CD4-positive, alpha-beta memory T cell (primary cell): ENCODE measurements at places on chromosomes 12 and 14.

DNA sequence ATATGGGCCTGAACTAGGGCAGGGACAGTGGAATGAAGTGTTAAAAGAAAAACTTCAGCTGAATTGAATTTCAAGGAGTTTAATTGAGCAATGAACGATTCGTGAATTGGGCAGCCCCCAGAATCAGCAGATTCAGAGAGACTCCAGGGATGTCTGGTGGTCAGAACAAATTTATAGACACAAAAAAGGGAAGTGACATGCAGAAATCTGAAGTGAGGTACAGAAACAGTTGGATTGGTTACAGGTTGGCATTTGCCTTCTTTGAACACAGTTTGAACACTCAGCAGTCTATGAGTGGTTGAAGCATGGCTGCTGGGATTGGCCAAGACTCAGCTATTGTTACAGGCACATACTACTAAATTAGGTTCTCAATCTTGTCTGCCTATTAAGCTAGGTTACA, 9.7 kb upstream of the TBPL2 start:
- DNase-seq: no peak

- DNase-seq: no peak
Measured at GRCh38 chr12:99983456-99984258, 1.1 kb downstream of the ANKS1B start.

- no peak for DNase-seq
Measured at GRCh38 chr14:55130196-55130550, 1.1 kb downstream of the LGALS3 start.

GRCh38 chr12:124713041-124713435, 145.6 kb upstream of the NCOR2 start:
- no peak for DNase-seq

DNA sequence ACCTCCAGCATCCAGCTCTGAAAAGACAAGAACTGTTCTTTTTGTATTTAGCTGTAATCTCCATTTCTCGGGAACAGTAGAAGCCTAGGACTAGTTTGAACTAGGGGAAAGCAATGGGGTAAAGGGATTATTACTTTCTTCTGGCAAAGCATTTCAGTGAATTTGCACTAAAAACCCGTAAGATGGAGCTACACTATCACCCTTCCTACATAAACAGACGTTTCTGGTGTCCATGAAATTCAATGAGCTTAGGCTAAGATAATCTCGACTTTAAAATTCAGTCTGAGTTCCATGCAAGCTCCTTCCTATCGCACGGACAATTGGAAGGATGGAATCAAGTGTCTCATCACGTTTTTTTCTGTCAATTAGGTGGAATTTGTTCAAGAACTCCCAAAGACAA, 24.0 kb downstream of the ACSM4 start:
- no peak for DNase-seq

DNA sequence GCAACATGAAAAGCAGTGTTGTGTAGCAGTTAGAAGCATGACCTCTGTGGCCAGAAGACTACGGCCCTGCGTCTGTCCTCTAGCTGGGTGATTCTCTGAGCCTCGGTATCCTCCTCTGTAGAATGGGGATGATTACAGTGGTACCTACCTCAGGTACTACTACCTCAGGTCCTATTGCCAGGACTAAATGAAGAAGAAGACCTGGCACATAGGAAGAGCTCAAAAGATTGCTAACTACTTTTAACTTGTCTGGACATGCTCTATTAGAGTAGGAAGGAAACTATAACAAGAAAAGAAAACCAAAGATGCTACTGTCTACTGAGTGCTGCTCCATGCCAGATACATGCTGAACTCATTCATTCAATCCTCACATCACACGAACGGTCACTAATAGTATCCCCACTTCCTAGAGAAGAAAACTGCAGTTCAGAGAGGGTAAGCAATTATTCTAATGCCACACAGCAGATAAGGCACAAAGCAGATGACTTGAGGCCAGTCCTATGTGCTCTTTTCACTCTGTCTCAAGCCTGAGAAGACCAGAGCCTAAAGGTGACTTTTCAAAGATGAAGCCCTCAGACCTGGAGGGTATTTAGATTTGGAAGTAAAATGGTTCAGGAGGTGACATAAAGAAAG, 108.1 kb upstream of the HIF1A start:
- no peak for DNase-seq

DNA sequence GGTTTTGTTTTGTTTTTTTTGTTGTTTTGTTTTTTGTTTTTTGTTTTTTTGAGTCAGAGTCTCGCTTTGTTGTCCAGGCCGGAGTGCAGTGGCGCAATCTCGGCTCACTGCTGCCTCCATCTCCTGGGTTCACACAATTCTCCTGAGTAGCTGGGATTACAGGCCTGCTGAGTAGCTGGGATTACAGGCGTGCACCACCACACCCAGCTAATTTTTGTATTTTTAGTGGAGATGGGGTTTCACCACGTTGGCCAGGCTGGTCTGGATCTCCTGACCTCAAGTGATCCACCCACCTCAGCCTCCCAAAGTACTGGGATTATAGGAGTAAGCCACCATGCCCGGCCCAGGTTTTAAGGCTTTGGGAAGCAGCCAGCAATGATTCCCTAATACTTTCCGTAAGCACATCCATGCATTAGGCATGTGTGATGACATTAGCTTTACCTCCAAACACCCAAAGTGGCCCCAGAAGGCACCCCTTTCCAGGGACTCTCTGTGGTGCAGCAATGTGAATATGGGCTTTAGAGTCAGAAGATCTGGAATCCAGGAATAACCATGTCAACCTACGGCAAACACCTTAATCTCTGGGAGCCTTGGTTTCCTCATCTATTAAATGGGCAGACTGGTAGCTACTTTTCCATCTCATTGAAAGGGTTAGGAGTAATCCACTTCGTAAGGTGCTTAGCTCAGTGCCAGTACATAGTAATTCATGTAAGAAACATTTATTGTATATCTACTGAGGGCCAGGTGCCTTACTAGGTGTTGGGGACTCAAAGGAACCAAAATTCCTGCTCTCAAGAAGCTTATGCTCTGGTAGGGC, 152.9 kb downstream of the ZFP36L1 start:
- no peak for DNase-seq

GRCh38 chr14:102633906-102634595, 41.6 kb downstream of the RCOR1 start:
- no peak for DNase-seq

- DNase-seq: no peak
Measured at GRCh38 chr14:75452900-75453816, 25.3 kb downstream of the JDP2 start.

DNA sequence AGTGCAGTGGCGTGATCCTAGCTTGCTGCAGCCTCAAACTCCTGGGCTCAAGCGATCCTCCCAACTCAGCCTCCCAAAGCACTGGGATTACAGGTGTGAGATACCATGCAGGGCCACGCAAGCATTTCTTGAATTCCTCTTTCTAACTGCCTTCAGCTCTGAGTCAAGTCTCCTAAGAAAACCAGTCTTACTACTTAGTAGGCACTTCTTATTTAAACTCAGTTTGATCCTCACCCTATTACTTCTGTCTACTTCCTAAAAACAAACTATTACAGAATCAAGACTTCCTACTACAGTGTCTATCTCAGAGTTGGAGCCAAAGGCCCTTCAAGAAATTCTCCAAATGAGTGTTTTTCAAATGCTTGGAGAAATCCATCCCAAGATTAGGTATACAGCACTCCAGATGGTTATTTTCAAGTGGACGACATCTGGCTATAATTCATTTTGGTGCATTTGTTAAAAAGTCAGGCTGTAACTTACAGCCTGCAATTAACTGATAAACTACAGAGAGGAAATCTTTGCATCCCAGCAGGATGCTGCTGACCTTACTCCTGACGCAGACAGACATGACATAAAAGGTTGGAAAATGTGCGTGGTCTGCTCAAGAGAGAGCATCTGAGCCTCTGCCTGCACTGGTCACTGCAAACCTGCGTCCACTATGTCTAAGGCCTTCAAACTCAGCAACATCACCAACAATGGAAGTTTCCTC, 34.7 kb downstream of the SSH1 start:
- DNase-seq: no peak

DNA sequence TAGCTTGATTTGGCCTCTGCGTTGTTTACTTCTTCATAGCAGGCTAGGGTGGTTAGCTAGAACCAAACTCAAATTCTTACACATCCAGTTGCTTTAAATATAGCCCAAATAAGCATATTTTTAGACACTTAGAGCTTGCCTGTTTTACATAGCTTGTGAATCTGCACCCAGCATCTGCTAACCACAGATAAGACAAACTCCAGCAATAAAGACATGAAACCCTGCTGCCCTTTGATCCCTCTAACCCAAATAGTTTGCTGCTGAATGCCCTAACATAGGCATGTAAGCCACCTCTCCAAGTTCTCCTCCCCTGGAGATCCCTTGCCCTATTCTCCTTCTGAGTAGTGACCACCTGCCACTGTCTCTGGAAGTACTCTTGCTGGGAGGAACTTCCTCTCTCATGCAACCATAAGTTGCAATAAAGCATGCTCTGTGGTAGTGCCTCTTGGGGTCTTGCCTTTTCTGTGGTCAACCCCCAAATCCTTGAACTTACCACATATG, 185.6 kb downstream of the TMEM117 start:
- no peak for DNase-seq

- no peak for DNase-seq
Measured at GRCh38 chr12:7155471-7156034, 25.4 kb downstream of the CLSTN3 start.

GRCh38 chr12:68954811-68955210, 21.8 kb upstream of the CPM start:
- no peak for DNase-seq

DNA sequence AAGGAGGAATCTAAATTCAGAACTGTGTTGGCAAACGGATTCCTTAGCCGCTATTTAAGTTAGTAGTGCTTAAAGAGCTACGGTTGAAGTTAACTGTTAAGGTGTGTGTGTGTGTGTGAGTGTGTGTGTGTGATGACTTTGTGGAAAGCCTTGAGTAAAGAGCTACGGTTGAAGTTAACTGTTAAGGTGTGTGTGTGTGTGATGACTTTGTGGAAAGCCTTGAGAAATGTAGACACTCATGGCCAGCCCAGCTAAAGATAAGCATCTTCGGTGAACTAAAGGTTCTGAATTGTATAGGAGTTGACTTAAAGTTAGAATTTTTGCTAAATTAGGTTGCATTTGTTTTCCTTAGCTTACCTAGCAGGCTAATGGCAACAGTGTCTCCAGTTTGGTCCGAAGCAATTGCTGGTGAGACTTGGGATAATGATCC, 1.4 kb downstream of the KTN1 start:
- DNase-seq: no peak

GRCh38 chr12:110742096-110742717, 484 bp downstream of the PPP1CC start:
- DNase-seq: no peak

- DNase-seq: no peak
Measured at GRCh38 chr14:90034156-90034555, 27.6 kb upstream of the KCNK13 start.

GRCh38 chr12:123113026-123113425, 37.9 kb downstream of the PITPNM2 start:
- DNase-seq: no peak

DNA sequence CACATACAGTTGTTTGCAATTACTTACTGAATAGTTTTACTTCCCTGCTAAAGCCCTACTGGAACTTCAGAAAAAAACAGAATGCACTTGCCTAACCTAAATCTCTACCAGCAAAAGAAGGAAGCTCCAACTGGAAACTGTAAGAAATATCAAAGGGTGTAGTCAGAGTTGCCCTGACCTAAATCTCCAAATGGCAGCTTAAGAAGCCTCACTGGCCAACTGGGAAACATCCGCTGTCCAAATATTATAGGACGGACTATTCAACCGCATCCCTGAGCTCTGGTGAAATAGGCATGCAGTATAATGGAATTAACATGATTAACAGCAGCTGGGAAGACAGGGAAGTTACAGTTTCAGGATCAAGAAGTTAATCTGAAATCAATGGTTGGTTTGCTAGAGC, 24.3 kb downstream of the ANAPC7 start:
- no peak for DNase-seq

- no peak for DNase-seq
Measured at GRCh38 chr12:32947206-32948067, 50.9 kb upstream of the PKP2 start.

GRCh38 chr14:26596543-26597061, 1.2 kb downstream of the NOVA1 start:
- no peak for DNase-seq

DNA sequence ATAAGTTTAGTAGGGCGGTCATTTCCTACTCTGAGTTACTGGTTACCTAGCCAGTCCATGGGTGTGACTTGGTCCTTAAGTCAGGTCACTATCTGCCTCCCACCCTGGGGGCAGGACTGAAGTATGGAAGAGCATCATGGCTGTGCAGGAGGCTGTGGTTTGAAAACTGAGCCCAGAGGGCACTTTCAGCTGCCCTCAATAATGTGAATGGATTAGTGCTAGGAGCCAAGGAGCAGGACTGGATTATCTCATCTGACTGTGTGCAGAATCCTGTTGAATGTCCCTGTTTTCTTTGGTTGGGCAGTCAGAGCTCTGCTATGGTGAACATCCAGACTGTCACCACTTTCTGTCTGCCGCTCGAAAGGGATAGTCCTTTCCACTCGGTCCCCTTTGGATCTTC, 1.6 kb downstream of the ATXN7L3B start:
- no peak for DNase-seq

DNA sequence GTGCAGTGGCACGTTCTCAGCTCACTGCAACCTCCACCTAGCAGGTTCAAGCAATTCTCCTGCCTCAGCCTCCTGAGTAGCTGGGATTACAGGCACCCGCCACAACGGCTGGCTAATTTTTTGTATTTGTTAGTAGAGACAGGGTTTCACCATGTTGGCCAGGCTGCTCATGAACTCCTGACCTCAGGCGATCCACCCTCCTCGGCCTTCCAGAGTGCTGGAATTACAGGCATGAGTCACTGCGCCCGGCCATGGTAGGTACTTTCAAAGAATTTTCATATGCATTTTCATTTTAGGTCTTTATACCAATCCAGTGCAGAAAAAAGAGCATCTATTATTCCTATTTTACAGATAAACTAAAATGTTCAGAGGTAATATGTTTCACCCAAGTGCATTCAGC, 411.3 kb upstream of the USP15 start:
- no peak for DNase-seq

DNA sequence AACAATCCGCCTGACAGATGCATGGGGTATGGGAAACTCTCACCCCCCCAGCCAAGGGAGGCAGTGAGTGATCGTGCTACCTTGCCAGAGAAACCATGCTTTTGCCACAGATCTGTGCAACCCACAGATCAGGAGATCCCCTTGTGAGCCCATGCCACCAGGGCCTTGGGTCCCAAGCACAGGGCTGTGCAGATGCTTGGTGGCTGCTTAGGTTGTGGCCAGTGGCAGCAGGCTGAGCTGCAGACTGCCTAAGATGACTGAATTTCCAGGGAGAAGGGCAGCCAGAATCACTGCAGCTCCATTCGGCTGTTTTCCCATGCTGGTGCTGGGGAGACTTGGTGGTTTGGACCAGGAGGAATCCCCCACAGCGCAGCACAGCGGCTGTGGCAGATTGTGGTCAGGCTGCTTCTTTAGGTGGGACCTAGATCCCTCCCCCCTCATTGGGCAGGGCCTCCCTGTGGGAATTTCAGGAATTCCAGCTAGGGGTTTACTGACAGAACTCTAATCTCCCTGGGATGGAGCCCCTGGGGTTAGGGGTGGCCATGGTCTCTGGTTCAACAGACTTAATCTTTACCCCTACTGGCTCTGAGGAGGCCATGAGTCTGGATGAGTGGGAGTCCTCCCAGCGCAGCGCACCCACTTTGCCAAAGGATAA, 264.6 kb upstream of the DAAM1 start:
- DNase-seq: no peak

- DNase-seq: no peak
Measured at GRCh38 chr14:40058901-40059897, 627.0 kb upstream of the FBXO33 start.
